Right hindlimb (tissue), 1 donor: ENCODE measurements at places on chromosomes 13 and 19.
A peak's percentile ranks its signal among the peaks of the same experiment; 100 is the strongest.

DNA sequence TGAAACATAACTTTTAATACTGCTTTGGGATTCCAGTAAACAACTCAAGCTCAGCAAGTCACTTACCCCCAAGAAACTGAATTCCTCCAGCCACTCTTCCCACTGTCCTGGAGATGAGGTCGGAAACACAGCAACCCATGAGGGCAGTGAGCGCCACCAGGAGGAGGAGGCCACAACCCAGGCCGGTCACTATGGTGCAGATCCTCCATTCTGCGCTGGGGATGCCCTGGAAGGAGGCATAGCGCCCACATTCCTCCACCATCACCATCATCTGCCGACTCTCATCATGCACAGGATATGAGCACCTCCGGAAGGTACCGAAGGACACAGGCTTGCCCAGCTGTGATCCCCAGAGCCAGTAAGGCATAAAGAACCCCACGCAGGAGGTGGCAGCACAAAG lies 2.2 kb downstream of the LHFPL6 start:
- no peak for DNase-seq

DNA sequence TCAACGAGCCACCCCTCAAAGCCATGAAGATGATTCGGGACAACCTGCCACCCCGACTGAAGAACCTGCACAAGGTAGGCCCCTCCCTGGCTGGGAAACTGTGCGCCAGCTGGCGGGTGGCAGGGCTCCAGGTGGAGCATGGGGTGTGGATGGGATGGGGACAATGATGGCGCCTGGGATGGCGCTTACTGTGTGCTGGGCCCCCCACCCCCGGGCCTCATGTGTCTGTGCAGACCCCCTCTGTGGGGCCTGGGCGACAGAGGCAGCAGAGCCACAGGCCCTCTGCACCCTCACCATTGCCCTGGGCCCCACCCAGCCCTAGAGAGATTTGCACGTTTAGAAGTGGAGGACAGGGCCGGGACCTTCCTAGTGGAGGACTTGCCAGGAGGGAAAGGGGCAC lies 19.0 kb upstream of the NCCRP1 start:
- no peak for DNase-seq

DNA sequence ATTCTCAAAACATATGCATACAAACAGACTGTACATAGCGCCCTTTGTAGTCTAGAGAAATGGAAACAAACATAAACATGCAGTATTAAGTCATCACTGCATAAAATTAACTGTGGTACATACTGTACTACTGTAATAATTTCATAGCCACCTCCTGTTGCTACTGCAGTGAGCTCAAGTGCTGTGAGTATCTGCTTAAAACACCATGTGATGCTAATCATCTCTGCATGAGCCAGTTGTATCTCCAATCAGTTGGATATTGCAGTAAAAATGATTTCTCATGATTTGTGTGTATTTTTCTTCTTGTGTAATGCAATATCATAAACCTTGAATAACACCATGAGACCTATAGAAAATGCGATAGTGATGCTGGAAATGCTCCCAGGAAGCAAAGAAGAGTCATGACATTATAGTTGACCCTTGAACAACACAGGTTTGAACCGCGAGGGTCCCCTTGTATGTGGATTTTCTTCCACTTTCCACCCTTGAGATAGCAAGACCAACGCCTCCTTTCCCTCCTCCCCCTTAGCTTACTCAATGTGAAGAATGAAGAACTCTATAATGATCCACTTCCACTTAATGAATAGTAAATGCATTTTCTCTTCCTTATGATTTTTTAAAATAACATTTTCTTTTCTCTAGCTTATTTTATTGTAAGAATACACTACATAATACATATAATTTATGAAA lies 4.1 kb downstream of the TNFSF13B start:
- DNase-seq, result no peak

DNA sequence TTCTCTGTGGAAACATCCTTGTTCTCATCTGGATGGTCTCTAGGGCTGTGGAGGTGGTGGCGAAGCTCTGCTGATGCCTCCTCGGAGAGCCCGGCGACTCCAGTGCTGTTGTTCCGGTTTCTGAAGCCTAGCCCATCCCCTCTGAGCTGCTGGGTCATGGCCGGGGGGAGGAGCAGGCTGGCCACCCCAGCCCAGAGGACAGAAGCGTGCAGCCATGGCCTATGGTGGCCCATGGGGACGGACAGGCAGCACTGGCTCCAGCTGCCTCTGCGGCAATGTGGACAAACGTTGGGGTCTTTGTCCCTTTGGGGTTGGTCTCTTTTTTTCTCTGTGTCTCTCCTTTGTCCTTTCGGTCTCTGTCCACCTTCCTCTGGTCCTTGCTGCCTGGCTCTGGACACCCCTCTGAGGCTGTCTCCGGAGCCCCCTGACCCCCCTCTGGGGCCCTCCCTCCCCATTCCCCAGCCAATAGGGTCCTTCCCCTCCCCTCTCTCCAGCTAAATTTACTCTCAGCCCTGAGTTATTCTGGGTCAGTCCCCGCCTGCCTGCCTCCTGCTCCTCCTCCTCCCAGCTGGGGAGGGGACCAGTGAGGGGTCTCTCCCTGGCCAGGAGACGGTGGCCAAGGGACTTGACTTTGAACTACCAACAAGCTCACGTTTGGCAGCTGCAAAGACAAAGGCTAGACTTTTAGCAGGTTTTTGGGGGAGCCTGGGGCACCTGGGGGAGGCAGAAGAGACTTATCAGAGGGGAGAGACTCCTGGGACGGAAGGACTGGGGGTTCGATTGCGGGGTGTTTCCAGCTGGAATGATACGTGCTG lies at the start of gene HRC:
Gene HRC (minus strand): TSS at position 392 of the 815 bp plus-strand sequence. CDS start 159 bp downstream, at position 233.
- DNase-seq, result peak; percentile 66

GRCh38 chr13:42492372-42492920 lies 81.5 kb upstream of the TNFSF11 start:
- no peak for DNase-seq

GRCh38 chr19:50288954-50289353 lies 40.2 kb downstream of the KCNC3 start:
- DNase-seq, result no peak

GRCh38 chr13:30720172-30720869 lies 15.0 kb upstream of the ALOX5AP start:
- no peak for DNase-seq

GRCh38 chr13:99941086-99941485 lies 30.5 kb downstream of the ZIC5 start:
- DNase-seq, result no peak

GRCh38 chr13:79392882-79393563 lies 13.0 kb downstream of the RBM26 start:
- DNase-seq, result no peak

- no peak for DNase-seq
Observed at GRCh38 chr19:45935267-45935666, 20.7 kb upstream of the NANOS2 start.

- DNase-seq, result no peak
Observed at GRCh38 chr19:49997709-49998108, 27.5 kb downstream of the VRK3 start.

DNA sequence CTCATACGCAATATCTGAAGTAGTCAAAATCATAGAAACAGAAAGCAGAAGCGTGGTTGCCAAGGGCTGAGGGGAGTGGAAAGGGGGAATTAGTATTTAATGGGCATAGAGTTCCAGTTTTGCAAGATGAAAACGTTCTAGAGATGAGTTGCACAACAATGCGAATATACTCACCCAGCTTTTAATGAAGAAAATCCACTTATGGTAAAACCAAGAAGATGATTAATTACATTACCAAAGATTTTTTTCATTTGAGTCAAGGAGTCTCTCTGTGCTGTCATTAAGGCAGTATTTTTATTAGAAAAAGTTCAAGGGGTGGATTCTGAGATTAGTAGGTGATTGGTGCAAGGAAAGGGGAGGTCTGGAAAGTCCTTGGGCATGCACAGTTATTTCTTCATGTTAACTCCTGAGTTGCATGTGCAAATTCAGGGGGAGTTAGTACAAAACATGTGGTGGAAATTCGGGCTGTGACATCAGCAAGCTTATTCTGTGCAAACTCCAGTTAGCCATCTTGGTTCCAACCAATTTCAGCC lies 6.9 kb upstream of the CBY2 start:
- no peak for DNase-seq

DNA sequence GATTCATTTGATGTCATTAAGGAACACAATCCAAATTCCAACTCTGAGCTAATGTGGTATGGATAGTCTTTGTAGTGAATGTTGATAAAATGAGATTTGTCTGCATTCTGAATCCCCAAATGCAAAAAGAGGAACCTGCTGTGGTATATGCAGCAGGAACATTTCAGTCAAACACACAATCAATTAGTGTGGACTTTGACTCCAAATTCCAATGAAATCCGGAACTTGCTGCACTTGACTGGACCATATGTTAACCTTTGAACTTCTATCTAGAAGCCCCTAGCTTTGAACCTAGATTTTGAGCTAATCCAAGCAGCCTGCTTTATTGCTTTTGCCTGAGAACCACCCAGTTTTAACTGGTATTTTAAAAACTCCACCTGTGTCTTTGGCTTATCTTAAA lies 341.3 kb downstream of the SPRY2 start:
- DNase-seq, result no peak

- DNase-seq, result no peak
Observed at GRCh38 chr13:73593199-73593765, 534.5 kb downstream of the KLF5 start.

GRCh38 chr19:39352381-39353255 lies 10.4 kb downstream of the SAMD4B start:
- peak; percentile 43 for DNase-seq
